T-helper 17 cell (primary cell): ENCODE measurements at places on chromosomes 12 and 14.
A peak's percentile ranks its signal among the peaks of the same experiment; 100 is the strongest.

- peaks cover 23% of the 10 kb centered on the region for H3K4me1 ChIP-seq
- no peak for DNase-seq
- peak overlapping the region; percentile 86 for H3K27ac ChIP-seq
Measured at GRCh38 chr14:69153152-69153872, 393 bp upstream of the DCAF5 start.

DNA sequence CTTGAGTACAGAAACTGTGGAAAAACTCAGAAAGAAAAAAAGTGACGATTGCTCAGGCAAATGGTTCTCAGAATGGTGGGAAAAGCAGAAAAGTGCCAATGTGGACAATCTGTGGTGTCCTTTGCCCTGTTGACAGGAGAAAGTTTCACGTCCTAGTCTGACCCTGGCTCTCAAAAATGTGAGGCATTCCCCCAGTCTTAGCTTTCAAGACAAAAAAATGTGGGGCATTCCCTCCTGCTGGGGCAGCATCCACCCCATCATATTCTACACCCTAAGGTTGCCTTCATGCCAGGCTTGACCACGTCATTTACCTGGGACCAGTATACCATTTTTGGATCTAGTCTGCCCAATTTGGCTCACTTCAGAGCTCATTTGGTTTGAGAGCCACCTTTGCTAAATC lies 20.7 kb upstream of the ANAPC7 start:
- DNase-seq, result no peak
- no peaks in the 10 kb centered on the region for H3K4me1 ChIP-seq
- no peak overlapping the region for H3K4me3 ChIP-seq

GRCh38 chr14:54762296-54762695 lies 140.3 kb downstream of the GCH1 start:
- no peak for DNase-seq
- no peaks in the 10 kb centered on the region for H3K27me3 ChIP-seq
- no peak overlapping the region for H3K27ac ChIP-seq
- H3K4me3 ChIP-seq, result no peak overlapping the region
- peaks cover 13% of the 10 kb centered on the region for H3K4me1 ChIP-seq
- H3K36me3 ChIP-seq, result peaks cover 4% of the 10 kb centered on the region

DNA sequence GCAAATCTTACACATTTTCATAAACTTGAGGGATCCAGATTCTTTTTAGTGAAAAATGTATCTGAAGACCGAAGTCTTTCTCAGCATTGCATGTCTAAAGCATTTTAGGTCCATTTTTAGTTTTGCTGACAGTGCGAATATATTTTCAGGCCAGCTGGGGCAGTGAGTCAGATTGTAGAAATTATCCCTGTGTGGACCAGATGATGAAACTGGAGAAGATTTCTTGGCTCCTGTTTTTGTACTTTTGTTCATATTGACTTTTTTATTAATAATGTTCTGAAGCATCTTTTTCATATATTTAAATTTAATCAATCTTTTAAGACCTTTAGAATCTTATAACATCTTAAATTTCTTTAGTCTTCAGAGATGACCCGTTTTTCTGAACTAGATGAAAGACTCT lies 173.1 kb downstream of the FLRT2 start:
- H3K36me3 ChIP-seq, result no peaks in the 10 kb centered on the region
- H3K27me3 ChIP-seq, result no peaks in the 10 kb centered on the region
- no peak for DNase-seq
- no peaks in the 10 kb centered on the region for H3K4me1 ChIP-seq
- no peak overlapping the region for H3K4me3 ChIP-seq
- no peak overlapping the region for H3K27ac ChIP-seq

GRCh38 chr14:69345402-69345801 lies 52.7 kb downstream of the ERH start:
- DNase-seq, result no peak
- no peak overlapping the region for H3K4me3 ChIP-seq
- no peak overlapping the region for H3K27ac ChIP-seq
- peaks cover 57% of the 10 kb centered on the region for H3K27me3 ChIP-seq
- H3K36me3 ChIP-seq, result no peaks in the 10 kb centered on the region

- H3K27ac ChIP-seq, result no peak overlapping the region
- DNase-seq, result no peak
- H3K36me3 ChIP-seq, result no peaks in the 10 kb centered on the region
Measured at GRCh38 chr14:56160088-56160487, 41.9 kb downstream of the PELI2 start.

GRCh38 chr12:49959685-49960473 lies 1.8 kb upstream of the AQP5 start:
- no peak overlapping the region for H3K27ac ChIP-seq
- peaks cover 9% of the 10 kb centered on the region for H3K4me1 ChIP-seq
- H3K27me3 ChIP-seq, result peaks cover 81% of the 10 kb centered on the region
- DNase-seq, result no peak

GRCh38 chr12:65505386-65506121 lies 227.1 kb downstream of the MSRB3 start:
- H3K27ac ChIP-seq, result no peak overlapping the region
- no peak for DNase-seq
- no peaks in the 10 kb centered on the region for H3K36me3 ChIP-seq
- no peaks in the 10 kb centered on the region for H3K27me3 ChIP-seq
- H3K4me1 ChIP-seq, result no peaks in the 10 kb centered on the region

DNA sequence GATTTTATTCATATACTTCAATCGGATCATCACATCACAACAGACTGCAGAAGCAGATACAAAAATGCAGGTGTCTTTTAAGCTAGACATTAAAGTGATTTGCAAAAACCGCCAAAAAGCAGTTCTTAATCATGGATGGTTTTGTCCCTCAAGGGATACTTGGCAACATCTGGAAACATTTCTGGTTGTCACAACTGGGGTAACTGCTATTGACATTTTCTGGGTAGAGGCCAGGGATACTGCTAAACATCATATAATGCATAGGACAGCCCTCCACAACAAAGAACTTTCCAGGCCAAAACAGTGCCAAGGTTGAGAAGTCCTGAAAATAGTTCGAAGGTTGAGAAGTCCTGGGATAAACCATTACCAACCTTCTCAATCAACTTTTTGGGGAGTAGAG lies 101.8 kb upstream of the BBS10 start:
- H3K4me1 ChIP-seq, result peaks cover 30% of the 10 kb centered on the region
- no peaks in the 10 kb centered on the region for H3K27me3 ChIP-seq
- no peak for DNase-seq
- H3K4me3 ChIP-seq, result no peak overlapping the region
- H3K27ac ChIP-seq, result no peak overlapping the region

GRCh38 chr14:103311171-103311997 lies 22.7 kb upstream of the EIF5 start:
- no peak for DNase-seq
- no peaks in the 10 kb centered on the region for H3K4me1 ChIP-seq
- H3K27me3 ChIP-seq, result peaks cover 10% of the 10 kb centered on the region
- no peak overlapping the region for H3K4me3 ChIP-seq

DNA sequence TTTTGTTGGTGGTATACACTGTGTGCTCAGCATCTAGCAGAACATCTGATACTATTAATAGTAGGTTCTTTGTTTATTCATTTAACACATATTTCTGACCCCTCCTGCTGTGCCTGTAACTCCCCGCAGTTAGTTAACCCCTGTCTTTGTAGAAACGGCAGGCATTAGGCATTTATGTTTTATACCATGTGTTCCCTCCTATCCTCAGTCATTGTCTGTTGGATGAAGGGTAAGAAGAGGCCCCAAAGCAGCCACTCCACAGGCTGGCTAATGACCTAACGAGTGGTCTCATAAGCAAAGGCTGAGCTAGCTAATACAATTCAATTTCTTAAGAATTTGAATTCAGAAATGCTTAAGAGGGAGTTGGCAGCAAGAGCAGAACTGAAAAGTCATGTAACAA lies 170.8 kb downstream of the TMX1 start:
- no peaks in the 10 kb centered on the region for H3K36me3 ChIP-seq
- no peak for DNase-seq
- H3K27ac ChIP-seq, result no peak overlapping the region
- no peaks in the 10 kb centered on the region for H3K4me1 ChIP-seq
- no peak overlapping the region for H3K4me3 ChIP-seq
- no peaks in the 10 kb centered on the region for H3K27me3 ChIP-seq

- H3K27me3 ChIP-seq, result no peaks in the 10 kb centered on the region
- DNase-seq, result no peak
- no peak overlapping the region for H3K27ac ChIP-seq
- peaks cover 14% of the 10 kb centered on the region for H3K4me1 ChIP-seq
Measured at GRCh38 chr14:52121441-52121840, 52.6 kb upstream of the NID2 start.

DNA sequence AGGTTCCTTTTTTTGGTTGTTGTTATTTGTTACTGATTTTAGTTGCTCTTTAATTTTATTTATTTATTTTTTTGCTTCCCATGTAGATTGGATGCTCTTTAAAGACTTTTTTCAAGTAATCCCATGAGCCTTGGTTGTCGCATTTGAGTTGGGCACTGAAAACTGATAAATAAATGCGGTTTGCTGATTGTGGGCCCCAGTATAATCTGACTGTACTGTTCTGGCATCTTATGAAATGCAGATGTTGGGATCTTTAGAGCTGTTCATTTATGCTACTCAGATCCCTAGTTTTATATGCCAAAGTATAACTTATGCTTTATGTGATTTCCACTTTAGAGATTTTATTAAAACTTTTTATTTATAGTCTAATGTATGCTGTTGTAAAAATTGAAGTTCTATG lies 33.3 kb downstream of the WNK1 start:
- no peaks in the 10 kb centered on the region for H3K36me3 ChIP-seq
- no peak for DNase-seq
- no peak overlapping the region for H3K4me3 ChIP-seq
- no peaks in the 10 kb centered on the region for H3K27me3 ChIP-seq

DNA sequence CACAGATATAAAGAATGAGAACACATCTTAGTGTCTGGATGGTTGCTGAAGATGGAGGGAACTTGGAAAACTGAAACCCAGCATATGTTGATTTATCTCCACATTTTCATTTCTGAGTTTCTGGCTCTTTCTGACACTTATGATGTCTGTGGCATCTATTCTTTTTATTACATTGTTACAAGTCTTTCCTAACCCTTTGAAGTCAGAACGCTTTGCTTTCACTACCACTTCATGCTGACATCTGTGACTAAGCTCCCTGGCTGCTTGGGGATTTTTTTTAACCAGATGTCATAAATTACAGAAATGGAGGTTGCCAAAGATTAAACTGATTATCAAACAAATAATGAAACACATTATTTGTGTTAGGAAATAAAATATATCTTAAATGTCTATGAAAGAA lies 188.7 kb downstream of the KITLG start:
- no peak overlapping the region for H3K27ac ChIP-seq
- peaks cover 3% of the 10 kb centered on the region for H3K27me3 ChIP-seq
- H3K4me1 ChIP-seq, result no peaks in the 10 kb centered on the region
- no peaks in the 10 kb centered on the region for H3K36me3 ChIP-seq
- H3K4me3 ChIP-seq, result no peak overlapping the region

- H3K4me1 ChIP-seq, result peaks cover 2% of the 10 kb centered on the region
- H3K36me3 ChIP-seq, result no peaks in the 10 kb centered on the region
- DNase-seq, result no peak
Measured at GRCh38 chr14:100871234-100872186, 32.0 kb downstream of the RTL1 start.

DNA sequence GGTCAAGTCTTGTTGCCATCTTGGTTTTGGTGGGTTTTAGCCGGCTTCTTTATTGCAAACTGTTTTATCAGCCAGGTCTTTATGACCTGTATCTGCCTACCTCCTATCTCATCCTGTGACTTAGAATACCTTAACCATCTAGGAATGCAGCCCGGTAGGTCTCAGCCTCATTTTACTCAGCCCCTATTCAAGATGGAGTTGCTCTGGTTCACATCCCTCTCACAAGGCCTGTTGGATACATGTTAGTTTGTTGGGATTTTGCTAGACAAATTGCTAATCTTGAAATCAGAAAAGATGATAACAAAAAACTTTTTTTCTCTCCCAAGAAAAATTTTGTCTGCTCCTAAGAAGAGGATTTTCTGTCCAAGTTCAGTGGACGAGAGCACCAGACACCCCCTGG lies 27.6 kb upstream of the CCDC63 start:
- H3K36me3 ChIP-seq, result no peaks in the 10 kb centered on the region
- no peak for DNase-seq
- peaks cover 12% of the 10 kb centered on the region for H3K27me3 ChIP-seq
- H3K4me3 ChIP-seq, result no peak overlapping the region
- H3K27ac ChIP-seq, result no peak overlapping the region

GRCh38 chr14:74978416-74978947 lies 23.1 kb upstream of the PGF start:
- H3K27ac ChIP-seq, result no peak overlapping the region
- no peak for DNase-seq
- H3K4me3 ChIP-seq, result no peak overlapping the region
- peaks cover 11% of the 10 kb centered on the region for H3K27me3 ChIP-seq
- H3K4me1 ChIP-seq, result peaks cover 4% of the 10 kb centered on the region

DNA sequence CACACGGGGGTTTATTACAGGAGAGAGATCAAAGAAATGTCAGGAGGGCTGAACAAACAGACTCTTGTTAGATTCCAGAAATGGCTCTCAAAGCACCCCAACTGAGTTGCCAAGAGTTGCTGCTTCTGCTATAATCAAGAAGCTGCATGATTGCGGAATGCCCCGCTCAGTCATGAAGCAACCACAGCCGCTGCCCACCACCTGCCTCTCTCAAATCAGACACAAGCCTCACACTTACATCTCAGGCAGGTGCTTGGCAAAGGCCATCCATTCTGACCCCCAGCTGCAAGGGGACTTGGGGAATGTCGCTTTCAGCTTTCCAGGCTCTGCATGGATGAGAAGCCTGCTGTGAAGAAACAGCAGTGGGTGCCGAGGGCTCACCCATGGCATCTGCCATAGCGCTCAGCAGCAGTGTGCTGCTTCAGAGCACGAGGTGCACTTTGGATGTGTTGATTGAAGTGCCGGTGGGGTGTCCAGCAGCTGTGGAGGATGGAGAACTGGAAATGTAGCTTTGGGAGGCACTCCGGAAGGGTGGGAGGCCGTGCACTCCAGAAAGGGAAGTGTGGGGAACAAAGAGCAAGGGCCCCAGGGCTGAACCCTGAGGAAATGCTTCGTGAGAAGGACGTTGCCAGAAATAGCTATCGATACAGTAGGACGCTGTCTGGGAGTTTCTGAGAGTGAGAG lies 37.7 kb downstream of the LRRC74A start:
- H3K36me3 ChIP-seq, result no peaks in the 10 kb centered on the region
- H3K27me3 ChIP-seq, result no peaks in the 10 kb centered on the region
- peak overlapping the region; percentile 83 for H3K27ac ChIP-seq
- peak overlapping the region; percentile 77 for H3K4me3 ChIP-seq
- DNase-seq, result no peak

- H3K4me3 ChIP-seq, result no peak overlapping the region
- no peak for DNase-seq
- no peaks in the 10 kb centered on the region for H3K36me3 ChIP-seq
- H3K27me3 ChIP-seq, result no peaks in the 10 kb centered on the region
Measured at GRCh38 chr12:126668961-126669360, 1598.0 kb upstream of the TMEM132C start.
